Karpas-422 (cell line): ENCODE measurements at places on chromosomes 16 and 17. TPM values are rescaled to one million over a fixed set of nuclear protein-coding genes. Genes with fewer than 3 reads are reported as not detected.

The DVL2 gene
- 75.2 and 117 TPM in 2 replicates for total RNA-seq

- DNase-seq, result no peak
- H3K4me3 ChIP-seq, result no peak overlapping the region
- peaks cover 38% of the 10 kb centered on the region for H3K4me1 ChIP-seq
- H3K36me3 ChIP-seq, result 0 out of 2 replicates have a peak, but pooled peaks cover 3% of the 10 kb centered on the region
- no peak overlapping the region for H3K27ac ChIP-seq
- H3K27me3 ChIP-seq, result no peaks in the 10 kb centered on the region
Measured at GRCh38 chr16:64092271-64092670, 1029.6 kb downstream of the CDH11 start.

The NTN1 gene
- total RNA-seq, result not detected in 2 replicates

- DNase-seq, result no peak
- H3K4me3 ChIP-seq, result no peak overlapping the region
- no peaks in the 10 kb centered on the region for H3K36me3 ChIP-seq
- no peaks in the 10 kb centered on the region for H3K4me1 ChIP-seq
- H3K27ac ChIP-seq, result no peak overlapping the region
Measured at GRCh38 chr17:61205931-61206330, 193.7 kb upstream of the TBX2 start.

The TP53TG3D gene
- not detected in 2 replicates for total RNA-seq

GRCh38 chr17:34750004-34750403 is 170.6 kb downstream of the TMEM132E start:
- DNase-seq, result no peak
- H3K27ac ChIP-seq, result no peak overlapping the region
- no peak overlapping the region for H3K4me3 ChIP-seq
- H3K36me3 ChIP-seq, result no peaks in the 10 kb centered on the region

GRCh38 chr17:74773414-74773813 is 2.7 kb downstream of the NAT9 start:
- H3K4me3 ChIP-seq, result no peak overlapping the region
- no peaks in the 10 kb centered on the region for H3K27me3 ChIP-seq
- H3K27ac ChIP-seq, result no peak overlapping the region
- no peak for DNase-seq
- peaks cover 6% of the 10 kb centered on the region; the same call in 1 of the 2 replicates for H3K36me3 ChIP-seq

DNA sequence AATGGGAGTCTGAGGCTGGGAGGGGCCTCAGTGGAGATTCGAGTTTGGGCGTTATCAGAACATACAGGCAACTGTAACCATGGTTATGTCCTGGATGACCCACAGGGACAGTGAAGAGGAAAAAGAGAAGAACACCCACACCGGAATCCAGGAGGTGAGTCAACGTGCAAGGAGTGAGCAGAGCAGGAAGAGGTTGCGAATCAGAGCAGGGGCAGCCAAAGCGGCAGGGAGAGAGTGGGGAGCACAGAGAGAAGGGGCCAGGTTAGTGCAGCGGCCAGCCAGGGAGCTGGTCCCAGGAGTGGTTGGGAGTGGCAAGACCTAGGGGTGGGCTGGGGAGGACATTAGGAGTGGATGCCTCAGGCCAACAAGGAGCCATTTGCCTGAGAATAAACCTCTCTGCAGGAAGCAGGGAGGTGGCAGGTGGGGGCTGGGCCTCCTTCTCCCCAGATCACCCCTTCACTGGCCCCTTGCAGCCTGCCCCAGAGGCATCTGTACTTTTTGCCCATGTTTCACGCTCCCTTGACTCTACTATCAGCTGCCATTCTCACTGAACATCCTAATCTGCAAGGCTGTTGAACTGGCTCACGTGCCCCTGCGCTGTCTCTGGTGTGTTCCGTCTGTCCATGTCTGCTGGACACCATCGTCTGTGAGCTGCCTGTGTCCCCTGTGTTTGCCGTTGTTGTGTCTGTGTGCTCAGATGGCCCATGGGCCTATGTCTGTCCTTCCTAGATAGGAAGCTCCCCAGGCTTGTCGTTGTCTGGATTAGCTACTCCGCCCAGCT is 5.1 kb downstream of the KRT13 start:
- no peak overlapping the region for H3K4me3 ChIP-seq
- no peaks in the 10 kb centered on the region for H3K36me3 ChIP-seq
- DNase-seq, result no peak
- no peak overlapping the region for H3K27ac ChIP-seq
- no peaks in the 10 kb centered on the region for H3K27me3 ChIP-seq

The ZP2 gene
- total RNA-seq, result not detected in 2 replicates

DNA sequence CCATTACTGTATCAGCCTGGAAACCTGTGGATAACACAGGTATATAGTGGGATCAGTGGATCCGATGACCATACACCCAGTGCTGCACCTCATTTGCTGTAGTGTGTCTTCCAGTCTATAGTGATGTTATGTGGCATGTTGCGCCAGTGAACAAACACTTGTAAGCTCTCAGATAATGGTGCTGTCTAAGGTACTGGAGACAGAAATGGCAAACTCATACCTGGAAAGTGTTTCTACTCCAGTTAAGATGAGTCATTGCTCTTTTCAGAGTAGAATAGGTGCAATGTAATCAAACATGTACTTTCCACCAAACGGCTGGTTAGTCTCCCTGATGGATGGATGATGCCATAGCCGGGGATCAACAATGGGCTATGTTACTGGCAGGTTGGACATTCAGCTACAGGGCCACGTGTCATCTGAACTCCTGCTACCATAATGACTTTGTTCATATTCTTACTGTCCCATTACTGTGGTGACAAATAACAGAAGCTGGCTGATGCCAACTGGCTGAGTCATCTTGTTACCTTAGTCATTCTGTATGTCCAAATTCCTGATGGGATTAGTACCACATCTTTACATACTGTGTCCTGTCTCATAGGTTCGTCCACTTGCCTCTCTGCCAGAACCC is 6.3 kb downstream of the CCL11 start:
- DNase-seq, result no peak
- no peaks in the 10 kb centered on the region for H3K27me3 ChIP-seq
- H3K4me3 ChIP-seq, result no peak overlapping the region
- no peak overlapping the region for H3K27ac ChIP-seq

DNA sequence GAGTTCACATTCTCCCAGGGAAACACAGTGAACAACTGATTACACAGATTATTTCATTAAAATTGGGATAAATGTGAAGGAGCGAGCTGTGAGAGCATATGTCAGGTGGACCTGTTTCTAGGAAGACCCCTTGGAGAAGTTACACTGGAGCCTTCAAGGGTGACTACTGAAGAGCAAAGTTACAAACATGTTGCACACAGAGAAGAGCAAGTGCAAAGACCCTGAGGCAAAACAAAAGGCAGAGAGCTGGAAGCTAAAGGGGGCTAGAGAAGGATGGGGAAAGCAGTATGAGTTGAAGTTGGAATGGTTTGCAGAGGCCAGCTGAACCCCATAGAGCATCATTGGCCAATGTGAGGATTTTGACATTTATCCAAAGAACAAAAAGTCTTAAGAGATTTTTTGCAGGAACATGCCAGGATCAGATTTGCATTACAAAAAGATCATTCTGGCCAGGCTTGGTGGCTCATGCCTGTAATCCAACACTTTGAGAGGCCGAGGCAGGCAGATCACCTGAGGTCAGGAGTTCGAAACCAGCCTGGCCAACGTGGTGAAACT is 14.1 kb downstream of the PDZD9 start:
- H3K36me3 ChIP-seq, result peaks cover 26% of the 10 kb centered on the region; the same call in 1 of the 2 replicates
- H3K4me1 ChIP-seq, result no peaks in the 10 kb centered on the region
- H3K4me3 ChIP-seq, result no peak overlapping the region
- no peak overlapping the region for H3K27ac ChIP-seq

The DRC3 gene
- total RNA-seq, result 4.5 TPM in 1 of 2 replicates, not detected in the other

DNA sequence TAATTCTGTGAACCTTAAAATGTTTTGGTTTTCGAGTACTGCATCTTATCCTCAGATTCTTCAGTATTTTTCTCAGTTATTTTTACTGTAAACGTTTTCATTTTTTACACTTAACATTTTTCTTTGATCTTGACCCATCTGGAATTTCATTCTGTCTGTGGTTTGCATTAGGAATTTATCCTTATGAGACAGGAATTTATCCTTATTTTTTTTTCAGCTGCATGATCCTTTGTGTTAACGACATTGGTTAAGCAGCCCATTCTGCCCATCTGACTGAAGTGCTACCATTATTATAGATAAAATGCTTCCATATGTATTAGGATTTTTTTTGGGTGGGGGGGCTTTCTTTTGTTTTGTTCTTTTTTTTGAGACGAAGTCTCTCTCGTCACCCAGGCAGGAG is 41.0 kb downstream of the SNX29 start:
- no peak for DNase-seq
- peaks cover 23% of the 10 kb centered on the region for H3K4me1 ChIP-seq
- H3K27ac ChIP-seq, result no peak overlapping the region
- no peaks in the 10 kb centered on the region for H3K36me3 ChIP-seq
- H3K27me3 ChIP-seq, result no peaks in the 10 kb centered on the region

DNA sequence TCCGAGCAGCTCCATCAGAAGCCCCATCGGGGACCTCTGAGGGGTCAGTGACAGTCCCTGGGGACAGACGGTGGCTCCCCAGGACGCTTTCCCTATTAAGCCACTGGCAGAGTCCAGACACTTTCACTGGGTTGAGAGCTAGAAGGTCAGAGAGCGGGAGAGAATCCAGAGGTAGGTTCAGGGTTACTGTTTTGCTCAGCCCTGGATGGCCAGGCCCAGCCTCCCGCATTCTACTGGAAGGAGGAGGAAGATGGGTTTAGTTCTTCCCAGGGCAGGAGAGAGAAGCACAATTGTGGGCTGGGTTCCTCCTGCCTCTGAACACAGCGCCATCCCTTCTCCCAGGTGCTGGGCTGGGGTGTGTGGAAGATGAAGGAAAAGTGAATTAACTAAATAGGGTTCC is 452.8 kb downstream of the SLC39A11 start:
- DNase-seq, result no peak
- no peaks in the 10 kb centered on the region for H3K36me3 ChIP-seq

DNA sequence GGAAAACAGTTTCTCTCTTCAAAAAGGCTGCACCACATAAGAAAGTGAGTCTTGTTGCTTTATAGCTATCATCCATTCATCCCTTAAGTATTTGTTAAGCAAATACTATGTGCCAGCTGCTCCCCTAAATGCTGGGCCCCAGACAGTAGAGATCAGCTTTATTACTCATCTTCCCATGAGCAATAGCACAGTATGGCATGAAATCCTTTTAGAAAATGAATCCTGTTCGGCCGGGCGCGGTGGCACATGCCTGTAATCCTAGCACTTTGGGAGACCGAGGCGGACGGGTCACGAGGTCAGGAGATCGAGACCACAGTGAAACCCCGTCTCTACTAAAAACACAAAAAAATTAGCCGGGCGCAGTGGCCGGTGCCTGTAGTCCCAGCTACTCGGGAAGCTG is 99.5 kb downstream of the MYO1D start:
- H3K36me3 ChIP-seq, result no peaks in the 10 kb centered on the region
- no peak for DNase-seq
- H3K4me3 ChIP-seq, result no peak overlapping the region
- H3K4me1 ChIP-seq, result no peaks in the 10 kb centered on the region

- no peaks in the 10 kb centered on the region for H3K36me3 ChIP-seq
- no peak for DNase-seq
Measured at GRCh38 chr17:58184986-58185761, 7.4 kb upstream of the EPX start.

DNA sequence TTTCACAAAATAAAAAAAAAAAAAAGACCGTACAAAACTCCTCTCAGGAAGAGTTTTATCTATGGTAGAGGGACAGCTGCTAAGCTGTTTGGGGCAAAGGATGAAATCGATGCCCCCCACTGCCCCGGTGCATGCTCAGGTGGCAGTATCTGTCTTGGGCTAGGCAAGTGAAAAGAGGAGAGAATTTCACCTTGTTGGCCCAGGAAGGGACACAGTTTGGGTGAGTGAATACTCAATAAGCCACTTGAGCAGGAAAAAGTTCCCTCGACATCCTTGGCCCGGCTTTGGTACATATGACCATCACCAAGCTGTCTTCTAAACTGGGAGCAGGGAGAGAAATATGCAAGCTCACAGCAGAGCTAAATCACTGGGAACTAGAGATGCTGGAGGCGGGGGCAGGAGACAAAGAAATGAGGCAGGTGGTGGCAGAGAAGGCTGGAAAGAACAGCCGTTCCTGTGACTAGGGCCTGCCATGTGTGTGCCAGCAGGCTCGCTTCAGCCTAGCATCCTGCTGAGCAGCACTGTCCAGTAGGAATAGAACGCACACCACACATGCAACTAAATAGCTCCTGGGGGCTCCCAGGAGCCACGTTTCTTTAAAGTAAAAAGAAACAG is 8.2 kb upstream of the EIF1 start:
- H3K27ac ChIP-seq, result no peak overlapping the region
- H3K4me1 ChIP-seq, result peaks cover 10% of the 10 kb centered on the region
- no peak for DNase-seq

The DRG2 gene
- 21.5 and 26.3 TPM in 2 replicates for total RNA-seq

GRCh38 chr17:69620363-69620762 is 205.9 kb downstream of the MAP2K6 start:
- peak; percentile 53 for DNase-seq
- peaks cover 3% of the 10 kb centered on the region; the same call in 1 of the 2 replicates for H3K4me1 ChIP-seq
- H3K27ac ChIP-seq, result no peak overlapping the region

DNA sequence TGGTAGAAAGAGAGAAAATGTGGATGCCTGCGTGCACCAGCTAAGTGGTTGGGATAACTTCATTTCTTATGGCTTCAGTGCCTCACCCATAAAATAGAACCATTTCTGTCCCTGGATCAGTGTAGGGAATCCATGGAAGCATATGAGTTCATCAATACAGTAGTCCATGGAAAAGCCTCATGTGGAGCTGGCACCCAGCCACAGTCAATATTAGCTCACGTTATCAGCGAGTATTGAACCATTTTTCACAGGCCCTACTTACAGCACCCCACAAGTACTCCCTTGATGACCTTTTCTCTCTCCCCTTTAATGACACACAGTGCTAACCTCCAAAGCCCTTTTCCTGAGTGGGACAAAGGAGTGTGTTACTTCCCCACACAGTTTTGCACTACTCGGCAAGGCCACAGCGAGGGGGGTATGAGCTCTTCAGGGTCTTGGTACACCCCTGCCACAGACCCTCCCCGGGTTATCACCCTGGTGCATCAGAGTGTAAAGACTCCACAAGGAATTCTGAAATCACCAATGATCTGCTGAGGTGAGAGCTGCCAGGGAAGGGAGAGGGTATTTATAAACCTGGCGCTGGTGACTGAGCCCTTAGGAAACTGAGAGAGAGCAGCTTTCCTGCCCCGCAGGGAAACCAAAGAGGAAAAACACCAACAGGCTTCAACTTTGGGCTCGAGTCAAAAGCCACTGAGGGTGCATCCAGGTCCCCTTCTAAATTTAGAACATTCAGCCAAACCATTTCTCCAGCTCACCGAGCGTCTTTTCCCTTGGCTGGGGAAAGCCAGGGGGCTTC is 36.9 kb downstream of the DYNLRB2 start:
- no peaks in the 10 kb centered on the region for H3K4me1 ChIP-seq
- no peak for DNase-seq
- H3K4me3 ChIP-seq, result no peak overlapping the region
- no peak overlapping the region for H3K27ac ChIP-seq

The GAA gene
- total RNA-seq, result 4.3 and 6.2 TPM in 2 replicates

GRCh38 chr17:9768381-9768934 is 22.9 kb downstream of the DHRS7C start:
- H3K4me1 ChIP-seq, result no peaks in the 10 kb centered on the region
- H3K36me3 ChIP-seq, result no peaks in the 10 kb centered on the region
- no peaks in the 10 kb centered on the region for H3K27me3 ChIP-seq
- no peak overlapping the region for H3K4me3 ChIP-seq
- no peak overlapping the region for H3K27ac ChIP-seq

The CPHXL2 gene
- not detected in 2 replicates for total RNA-seq

- H3K4me1 ChIP-seq, result no peaks in the 10 kb centered on the region
- no peak for DNase-seq
- H3K27me3 ChIP-seq, result no peaks in the 10 kb centered on the region
- H3K4me3 ChIP-seq, result no peak overlapping the region
Measured at GRCh38 chr16:78435260-78435659, 335.8 kb downstream of the WWOX start.

GRCh38 chr17:33152783-33153182 is 140.3 kb downstream of the ASIC2 start:
- H3K27me3 ChIP-seq, result no peaks in the 10 kb centered on the region
